ENCODE measurements at places on chromosomes 6 and 20.
A peak's percentile ranks its signal among the peaks of the same experiment; 100 is the strongest.

- H3K36me3 ChIP-seq: no peaks in the 10 kb centered on the region
- H3K27ac ChIP-seq: no peak overlapping the region
- H3K4me3 ChIP-seq: no peak overlapping the region
Observed at GRCh38 chr20:10978713-10979112, 304.9 kb upstream of the JAG1 start.

DNA sequence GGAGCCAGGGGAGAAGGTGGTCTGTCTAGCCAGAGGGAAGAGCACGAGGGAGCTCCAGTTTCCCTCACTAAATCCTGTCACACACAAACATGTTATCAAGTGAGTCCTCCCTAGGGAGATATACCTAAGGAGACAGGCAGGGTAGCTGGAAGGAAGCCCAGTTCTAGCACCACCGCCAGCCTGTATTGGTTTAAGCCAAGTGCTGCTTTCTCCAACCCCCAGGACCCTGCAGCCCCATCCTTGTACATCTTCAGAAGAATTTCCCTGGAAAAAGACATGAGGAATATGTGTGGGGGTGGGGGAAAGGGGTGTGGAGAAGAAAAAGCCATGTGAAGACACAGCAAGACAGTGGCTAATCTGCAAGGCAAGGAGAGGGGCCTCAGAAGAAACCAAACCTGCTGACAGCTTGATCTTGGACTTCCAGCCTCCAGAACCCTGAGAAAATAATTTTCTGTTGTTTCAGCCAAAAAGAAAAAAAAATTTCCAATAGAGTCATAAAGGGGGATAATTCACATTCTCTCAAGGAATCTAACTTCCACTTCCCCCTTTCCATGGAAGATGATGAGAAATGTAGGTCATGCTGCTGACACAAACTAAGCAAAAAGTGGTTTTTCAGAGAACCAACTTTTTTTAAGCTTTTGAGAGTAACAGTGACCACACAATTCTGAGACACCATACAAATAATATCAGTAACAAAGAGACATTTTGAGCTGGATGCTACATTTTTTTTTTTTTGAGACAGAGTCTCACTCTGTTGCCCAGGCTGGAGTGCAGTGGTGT, 103.2 kb upstream of the PRDM1 start:
- H3K27me3 ChIP-seq: no peaks in the 10 kb centered on the region
- no peak overlapping the region for H3K27ac ChIP-seq
- no peaks in the 10 kb centered on the region for H3K36me3 ChIP-seq
- no peak for DNase-seq
- peaks cover 10% of the 10 kb centered on the region for H3K4me1 ChIP-seq

DNA sequence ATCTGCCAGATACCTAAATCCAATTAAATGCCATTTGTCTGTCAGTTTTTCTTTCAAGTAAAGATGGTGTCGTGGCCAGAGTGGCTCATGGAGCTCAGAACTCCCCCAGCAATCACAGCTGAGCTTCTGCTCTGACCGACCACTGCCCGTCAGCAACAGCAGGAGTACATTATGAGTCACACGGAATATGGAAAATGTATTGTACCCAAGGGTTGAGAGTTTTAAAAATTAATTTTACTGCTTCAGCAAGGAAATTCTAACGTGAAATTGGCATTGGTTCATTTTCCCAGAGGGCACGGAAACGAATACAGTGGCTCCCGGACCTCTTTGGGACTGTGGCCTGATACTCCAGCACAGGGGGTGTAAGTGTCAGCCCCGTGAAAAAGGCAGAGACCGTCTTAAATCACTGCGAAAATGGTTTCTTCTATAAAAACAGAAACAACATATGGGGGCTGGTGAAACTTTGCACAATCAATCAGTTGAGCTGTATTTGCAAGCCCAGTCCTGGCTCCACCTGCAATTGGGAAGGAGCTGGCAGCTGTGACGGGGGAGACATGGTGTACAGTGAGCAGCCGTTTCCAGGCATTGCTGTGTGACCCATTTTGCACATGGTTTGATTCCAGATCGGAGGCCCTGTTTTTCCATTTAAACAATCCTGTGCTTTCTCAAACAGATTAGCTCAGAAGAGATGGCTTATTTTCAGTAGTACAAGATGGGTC, 12.8 kb downstream of the NPEPL1 start:
- H3K4me3 ChIP-seq: no peak overlapping the region
- no peaks in the 10 kb centered on the region for H3K4me1 ChIP-seq
- H3K27me3 ChIP-seq: no peaks in the 10 kb centered on the region

DNA sequence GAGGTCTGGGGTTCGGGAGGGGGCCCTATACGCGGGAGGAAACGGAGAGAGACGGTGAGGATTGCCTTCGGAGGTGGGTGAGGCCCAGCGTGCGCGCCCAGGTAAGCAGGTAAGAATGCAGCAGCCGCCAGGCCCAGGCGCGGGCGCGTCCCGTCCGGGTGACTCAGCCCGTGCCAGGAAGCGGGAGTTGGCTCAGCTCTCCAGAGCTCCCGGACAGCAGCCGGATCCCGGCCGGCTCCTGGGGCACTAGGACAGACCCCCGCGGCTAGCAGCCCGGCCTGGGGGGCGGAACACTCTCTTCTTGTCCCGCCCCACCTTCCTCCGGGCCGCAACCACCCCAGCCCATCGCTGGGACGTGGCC, 1.5 kb upstream of the MDFI start:
- peaks cover 8% of the 10 kb centered on the region for H3K27me3 ChIP-seq
- DNase-seq: no peak
- H3K4me1 ChIP-seq: peaks cover 12% of the 10 kb centered on the region
- H3K36me3 ChIP-seq: no peaks in the 10 kb centered on the region

- DNase-seq: no peak
- peaks cover 19% of the 10 kb centered on the region for H3K4me1 ChIP-seq
- H3K27ac ChIP-seq: no peak overlapping the region
Observed at GRCh38 chr6:46967826-46968349, 46.1 kb upstream of the ADGRF5 start.

DNA sequence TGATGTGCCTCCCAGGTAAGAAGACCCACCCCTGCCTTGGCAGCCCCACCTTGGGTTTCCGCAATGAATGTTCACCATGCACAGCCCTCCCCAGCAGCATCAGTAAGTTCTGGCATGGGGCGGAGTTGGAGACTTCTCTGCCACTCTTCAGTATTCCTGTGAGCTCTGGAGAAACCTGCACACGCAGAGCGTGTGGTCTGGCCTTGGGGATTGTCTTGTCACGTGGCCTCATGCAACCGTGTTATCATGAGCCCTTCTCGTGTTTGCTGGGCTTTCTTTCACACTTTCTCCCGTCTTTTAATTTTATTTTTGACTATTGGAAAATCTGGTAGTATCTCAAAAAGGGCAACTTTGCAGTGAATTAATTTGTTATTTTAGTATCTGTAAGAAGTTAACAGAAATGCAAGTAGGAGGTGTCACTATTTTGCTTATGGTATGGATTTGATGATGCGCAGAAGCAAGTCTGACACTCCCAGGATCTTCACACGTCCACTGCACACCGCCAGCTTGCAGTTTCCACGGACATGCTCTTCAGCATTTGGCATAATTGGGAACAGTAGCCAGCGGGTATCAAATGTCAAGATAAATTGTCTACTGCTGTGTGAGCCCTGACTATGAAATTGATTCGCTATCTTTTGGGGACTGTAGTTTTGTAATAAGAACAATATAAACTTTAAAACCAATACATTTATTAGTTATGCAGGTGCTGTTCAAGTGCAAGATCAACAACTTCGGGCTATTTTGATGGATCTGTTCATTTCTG, 463.5 kb downstream of the QKI start:
- DNase-seq: no peak
- no peak overlapping the region for H3K27ac ChIP-seq
- no peaks in the 10 kb centered on the region for H3K36me3 ChIP-seq
- no peaks in the 10 kb centered on the region for H3K4me1 ChIP-seq
- H3K4me3 ChIP-seq: no peak overlapping the region

DNA sequence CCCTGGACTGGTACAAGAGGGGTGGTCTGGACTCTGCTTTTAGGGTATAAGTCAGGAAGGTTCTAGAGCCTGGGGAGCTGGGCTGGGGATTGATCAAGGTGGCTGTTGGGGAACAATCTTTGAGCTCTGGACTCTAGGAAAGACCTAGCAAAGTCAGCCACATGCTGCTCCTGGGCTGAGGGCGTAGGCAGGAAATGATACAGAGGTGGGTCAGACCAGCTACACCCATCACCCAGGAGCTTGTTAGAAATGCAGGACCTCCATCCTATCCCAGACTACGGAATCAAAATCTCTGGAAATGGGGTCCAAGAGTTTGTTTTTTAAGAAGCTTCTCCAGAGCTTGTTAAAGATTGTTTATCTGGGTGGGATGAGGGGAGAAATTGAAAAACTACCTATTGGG, 9.4 kb downstream of the ADTRP start:
- H3K4me1 ChIP-seq: peaks cover 33% of the 10 kb centered on the region
- no peak overlapping the region for H3K4me3 ChIP-seq
- peak overlapping the region; percentile 96 for H3K27ac ChIP-seq
- no peaks in the 10 kb centered on the region for H3K27me3 ChIP-seq

Data from thoracic aorta (tissue), 2 donors.